Activated CD8-positive, alpha-beta T cell treated with anti-CD3 and anti-CD28 coated beads, Interleukin-2, amount 10 ng/mL, durations not matched to agents 7 days and 5 days (primary cell): ENCODE measurements at places on chromosomes 3 and 15. TPM values are rescaled to one million over a fixed set of nuclear protein-coding genes. Genes with fewer than 3 reads are reported as not detected.

DNA sequence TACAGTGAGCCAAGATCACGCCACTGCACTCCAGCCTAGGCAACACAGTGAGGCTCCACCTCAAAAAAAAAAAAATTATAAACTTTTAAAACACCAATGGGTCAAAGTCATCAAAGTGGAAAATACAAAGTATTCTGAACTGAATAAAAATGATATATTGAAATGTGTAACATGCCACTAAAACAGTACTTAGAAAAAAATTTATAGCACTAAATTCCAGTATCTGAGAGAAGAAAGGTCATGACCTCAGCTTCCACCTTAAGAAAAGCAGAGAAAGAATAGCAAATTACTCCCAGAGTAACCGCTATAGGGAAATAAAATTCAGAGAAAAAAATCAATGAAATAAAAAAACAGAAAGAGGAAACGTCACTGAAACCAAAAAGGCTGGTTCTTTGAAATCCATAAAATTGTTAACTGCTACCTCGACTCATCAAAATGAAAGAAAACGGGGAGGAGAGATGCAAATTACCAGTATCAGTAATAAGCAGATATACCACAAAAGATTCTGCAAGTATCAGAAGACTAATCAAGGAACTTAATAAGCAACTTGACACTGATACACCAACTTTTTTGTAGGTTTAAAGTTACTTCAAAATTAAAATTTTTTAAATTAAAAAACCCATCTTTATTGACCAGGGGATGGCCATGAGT, 20.8 kb downstream of the ATP13A3 start:
- no peak for DNase-seq

Gene ACAN
- not detected for total RNA-seq

DNA sequence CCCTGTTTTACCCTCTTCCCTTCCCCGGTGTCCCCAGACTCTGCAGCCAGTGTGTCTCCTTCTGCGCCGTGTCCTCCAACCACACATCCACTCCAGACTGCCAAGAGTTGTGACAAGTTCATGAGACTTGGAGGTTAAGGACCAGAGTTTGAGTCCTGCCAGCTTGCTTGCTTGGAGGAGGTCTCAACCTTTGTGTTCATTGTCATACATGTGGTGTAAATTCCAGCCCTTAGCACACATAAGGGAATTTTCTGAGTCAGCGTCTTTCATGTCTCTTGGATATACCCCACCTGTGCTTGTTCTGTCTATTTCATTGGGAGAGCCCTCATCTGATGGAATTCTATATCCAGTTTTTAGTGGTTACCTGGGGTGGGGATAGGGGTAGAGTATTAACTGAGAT, 13.3 kb downstream of the CORO2B start:
- DNase-seq = no peak

Gene C3orf85
- total RNA-seq = not detected

GRCh38 chr3:10074666-10075065, 33.4 kb downstream of the FANCD2OS start:
- DNase-seq = no peak

GRCh38 chr3:40557575-40558161, 32.9 kb downstream of the ZNF621 start:
- no peak for DNase-seq

Gene HRH1
- total RNA-seq = 0.18 TPM

Gene CELF6
- 0.70 TPM for total RNA-seq

Gene SAXO2
- total RNA-seq = 2.0 TPM

DNA sequence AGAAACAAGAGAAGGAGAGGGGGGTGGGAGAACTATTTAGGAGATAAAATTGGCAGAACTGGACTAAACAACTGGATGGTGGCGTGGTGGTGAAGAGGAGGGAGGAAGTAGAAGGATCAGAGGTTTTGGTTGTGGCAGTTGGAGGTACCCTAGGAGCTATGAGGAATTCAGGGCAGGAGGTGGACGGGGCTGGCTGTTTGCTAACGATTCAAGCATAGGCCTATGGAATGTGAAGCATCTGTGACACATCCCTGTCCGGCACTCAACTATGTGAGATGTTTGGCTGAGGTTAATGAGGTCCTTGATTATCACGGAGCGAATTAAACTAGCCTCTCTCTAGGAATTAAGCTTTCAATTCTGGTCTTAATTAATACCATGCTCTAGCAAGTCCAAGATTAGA, 13.5 kb downstream of the TARS3 start:
- DNase-seq = no peak

DNA sequence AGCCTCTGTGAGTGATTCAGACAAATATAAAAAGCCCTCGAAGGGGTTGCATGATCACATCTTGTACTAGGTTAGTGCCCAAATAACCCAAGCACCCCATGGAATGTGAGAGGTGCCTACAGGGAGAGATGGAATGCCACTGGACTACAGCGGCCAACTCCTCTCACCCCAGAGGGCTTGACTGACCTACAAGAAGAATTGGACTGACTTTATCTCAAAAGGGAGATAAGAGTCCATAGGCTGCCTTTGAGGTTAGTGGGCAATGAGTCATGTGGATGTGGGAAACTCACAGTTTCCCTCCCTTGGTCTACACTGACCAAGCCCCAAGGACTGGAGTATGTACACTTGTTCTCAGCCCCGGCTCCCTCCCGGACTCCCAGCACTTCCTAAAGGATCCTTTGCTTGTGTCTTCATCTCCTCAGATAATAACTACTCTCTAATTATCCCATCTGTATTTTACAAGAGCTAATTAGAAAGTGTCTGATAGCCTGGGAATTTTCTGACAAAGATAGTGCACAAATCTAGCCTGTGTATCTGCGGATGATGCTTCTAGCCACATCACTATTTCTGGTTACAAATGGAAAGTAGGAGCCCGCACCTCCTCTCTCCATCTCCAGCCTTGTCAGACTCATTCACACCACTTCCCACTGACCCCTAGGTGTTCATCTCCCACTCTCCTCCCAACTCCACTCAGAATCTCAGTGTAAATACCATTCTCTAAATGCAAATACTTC, 547.8 kb upstream of the TBL1XR1 start:
- DNase-seq = no peak

- no peak for DNase-seq
These were observed 84.2 kb upstream of the CTNNB1 start for GRCh38 chr3:41115069-41115468.
